ENCODE measurements at places on chromosomes 2 and 18.

- no peak for DNase-seq
Observed at GRCh38 chr18:40917056-40917455, 1038.0 kb upstream of the PIK3C3 start.

DNA sequence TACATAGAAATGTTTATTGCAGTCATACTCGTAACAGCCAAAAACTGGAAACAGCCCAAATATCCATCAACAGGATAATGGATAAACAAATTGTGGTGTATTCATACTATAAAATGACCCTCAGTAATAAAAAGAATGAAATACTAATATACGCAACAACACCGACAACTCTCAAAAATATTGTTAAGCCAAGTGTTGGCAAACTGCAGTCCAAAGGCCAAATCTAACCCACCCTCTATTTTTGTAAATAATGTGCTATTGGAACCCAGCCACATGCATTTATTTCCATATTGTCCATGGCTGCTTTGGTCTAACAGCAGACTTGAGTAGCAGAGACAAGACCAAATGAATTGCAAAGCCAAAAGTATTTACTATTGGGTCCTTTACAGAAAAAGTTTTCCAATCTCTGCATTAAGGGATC, 151.0 kb downstream of the MREG start:
- DNase-seq = no peak

GRCh38 chr18:79950515-79951341, 725 bp downstream of the SLC66A2 start:
- no peak for DNase-seq

GRCh38 chr2:10895231-10895630, 16.5 kb upstream of the KCNF1 start:
- no peak for DNase-seq

All from CD4-positive, alpha-beta T cell treated with Interleukin-6 at 100 ng/mL for 8 hours (primary cell).